ENCODE measurements at places on chromosomes 1 and 21.
A peak's percentile ranks its signal among the peaks of the same experiment; 100 is the strongest.

- no peak for DNase-seq
These were observed 109.3 kb downstream of the PRKAB2 start for GRCh38 chr1:147062956-147063355.

- no peak for DNase-seq
These were observed 40.2 kb downstream of the GPR161 start for GRCh38 chr1:168096296-168097165.

DNA sequence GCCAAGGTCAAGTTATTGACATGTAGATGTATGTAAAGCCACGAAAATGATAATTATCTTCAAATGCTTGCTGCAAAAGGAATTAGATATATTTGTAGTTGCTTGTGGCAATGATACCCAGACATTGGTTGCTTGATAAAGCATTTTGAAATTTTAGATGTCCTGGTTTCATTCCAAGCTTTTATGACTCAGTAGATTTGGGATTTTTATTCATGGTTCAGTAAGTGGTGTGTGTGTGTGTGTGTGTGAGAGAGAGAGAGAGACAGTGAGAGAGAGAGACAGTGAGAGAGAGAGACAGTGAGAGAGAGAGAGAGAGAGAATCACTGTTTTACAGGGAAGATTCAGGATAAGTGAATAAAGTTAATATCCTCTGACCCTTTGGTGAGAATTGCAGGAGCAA lies 498.2 kb upstream of the C1orf87 start:
- DNase-seq, result no peak

GRCh38 chr1:155858800-155859233 lies 550 bp upstream of the SYT11 start:
- no peak for DNase-seq

- no peak for DNase-seq
These were observed 108.6 kb downstream of the GPR52 start for GRCh38 chr1:174556392-174556791.

GRCh38 chr1:175572932-175573868 lies 170.2 kb downstream of the TNR start:
- DNase-seq, result peak; percentile 52

DNA sequence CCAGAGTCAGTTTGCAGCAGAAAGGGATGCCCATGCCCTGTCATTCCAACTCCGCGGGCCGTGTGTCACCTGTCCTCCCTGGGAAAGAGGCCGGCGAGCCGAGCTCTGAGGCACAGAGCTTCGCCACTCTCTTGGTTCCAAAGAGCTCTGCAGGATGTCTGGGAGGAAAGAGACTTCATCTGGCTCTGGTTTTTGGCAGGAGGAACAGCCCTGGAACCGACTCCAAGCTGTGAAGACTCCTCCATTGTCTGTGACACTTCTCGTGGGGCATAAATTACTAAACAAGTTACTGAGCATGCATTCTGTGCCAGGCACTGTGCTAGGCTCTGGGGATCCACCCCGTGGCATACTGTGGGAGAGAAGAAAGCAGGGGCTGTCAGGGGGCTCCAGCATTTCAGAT lies 3.9 kb upstream of the FAM151A start:
- DNase-seq, result no peak

GRCh38 chr1:150576794-150577556 lies 2.4 kb downstream of the MCL1 start:
- DNase-seq, result no peak

DNA sequence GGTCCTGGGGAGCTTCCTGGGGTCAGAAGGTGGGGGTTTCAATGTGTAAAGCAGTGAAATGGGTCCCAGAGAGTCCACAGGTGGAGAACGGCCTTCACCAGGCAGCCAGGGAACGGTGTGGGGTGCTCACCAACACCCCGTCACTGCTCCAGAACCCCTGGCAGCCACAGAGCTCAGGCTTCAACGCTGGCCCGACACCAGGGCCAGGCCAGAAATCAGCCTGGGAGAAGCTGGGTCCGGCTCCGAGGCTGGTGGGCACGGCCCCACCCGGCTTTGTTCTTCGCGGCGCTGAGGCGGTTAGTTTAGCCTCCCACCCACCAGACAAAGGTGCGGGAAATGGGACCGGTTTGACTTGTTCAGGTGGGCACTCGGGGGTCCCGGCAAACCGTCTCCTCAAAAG lies 24.8 kb upstream of the C1orf159 start:
- no peak for DNase-seq

- no peak for DNase-seq
These were observed 1.9 kb upstream of the DENND2D start for GRCh38 chr1:111202366-111202706.

DNA sequence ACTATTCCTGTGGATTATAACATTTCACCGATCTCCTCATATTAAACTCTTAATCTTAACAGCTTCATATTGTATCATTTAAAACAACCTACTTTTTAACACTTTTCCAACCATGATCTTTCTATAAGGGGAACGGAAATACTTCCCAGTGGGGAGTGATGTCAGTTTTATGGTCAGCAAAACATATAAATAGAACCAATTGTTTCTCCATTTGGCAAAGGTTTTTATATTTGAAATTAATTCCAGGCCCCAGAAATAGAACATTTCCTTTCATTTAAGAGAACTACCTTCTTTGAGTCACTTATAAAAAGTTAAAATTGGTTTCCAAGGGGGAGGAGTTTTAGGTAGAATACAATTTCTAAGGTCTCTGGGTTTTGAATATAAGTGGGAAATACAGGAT lies 189.6 kb downstream of the TGFBR3 start:
- DNase-seq, result no peak

DNA sequence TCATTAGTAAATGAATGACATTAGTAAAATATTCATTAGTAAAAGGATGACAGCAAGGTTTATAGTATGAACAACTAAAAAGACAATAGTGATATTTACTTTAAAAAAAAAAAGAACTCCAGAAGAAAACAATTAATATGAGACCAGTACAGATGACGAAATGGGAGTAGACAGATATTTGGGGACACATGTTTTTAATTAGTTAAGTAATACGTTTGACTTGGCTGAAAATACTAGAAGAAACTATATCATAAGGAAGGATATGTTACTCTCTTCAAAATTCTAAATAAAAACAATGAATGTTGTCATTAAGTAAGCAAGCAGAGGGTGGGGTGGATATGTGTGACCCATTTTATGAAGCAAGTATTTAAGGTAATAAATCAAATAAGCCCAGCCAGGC lies 61.9 kb downstream of the GPATCH2 start:
- DNase-seq, result no peak

DNA sequence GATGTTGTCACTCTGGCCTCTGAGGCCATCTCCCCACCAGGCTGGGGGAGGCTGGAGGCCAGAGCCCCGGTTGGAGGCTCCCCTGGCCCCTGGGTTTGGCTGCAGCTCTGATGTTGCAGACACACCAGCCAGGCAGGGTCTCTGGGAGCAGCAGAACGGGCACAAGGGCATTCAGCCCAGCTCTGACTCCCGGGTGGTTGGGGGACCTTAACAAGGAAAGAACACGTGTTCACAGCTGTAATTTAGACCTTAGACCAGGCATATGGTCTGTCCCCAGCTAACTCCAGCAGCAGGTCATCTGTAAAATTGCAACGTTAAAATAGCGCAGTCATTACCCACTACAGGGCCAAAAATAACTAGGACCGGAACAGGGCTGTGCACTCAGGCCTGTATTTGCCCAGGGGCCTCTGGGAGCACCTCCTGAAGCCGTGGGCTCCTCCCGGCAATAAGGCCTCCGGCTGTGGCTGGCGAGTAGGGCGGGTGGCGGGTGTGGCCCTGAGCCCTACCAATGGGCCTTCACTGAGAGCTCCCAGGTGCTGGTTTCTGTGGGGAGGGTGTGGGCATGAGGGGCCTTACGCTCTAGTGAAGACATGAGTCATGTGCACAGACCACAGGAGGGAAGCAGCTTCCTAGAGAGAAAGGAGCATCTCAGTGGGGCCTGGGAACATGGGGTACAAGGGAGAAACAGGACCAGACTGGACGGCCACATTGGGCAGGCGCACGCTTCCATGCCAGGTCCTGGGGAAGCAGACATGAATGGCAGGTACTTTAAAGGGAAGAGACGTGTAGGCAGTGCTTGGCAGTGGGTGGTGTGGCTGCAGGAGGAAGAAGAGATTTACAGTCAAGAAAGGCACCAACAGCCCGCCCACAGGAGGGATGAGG lies 6.1 kb downstream of the LDLRAP1 start:
- no peak for DNase-seq

DNA sequence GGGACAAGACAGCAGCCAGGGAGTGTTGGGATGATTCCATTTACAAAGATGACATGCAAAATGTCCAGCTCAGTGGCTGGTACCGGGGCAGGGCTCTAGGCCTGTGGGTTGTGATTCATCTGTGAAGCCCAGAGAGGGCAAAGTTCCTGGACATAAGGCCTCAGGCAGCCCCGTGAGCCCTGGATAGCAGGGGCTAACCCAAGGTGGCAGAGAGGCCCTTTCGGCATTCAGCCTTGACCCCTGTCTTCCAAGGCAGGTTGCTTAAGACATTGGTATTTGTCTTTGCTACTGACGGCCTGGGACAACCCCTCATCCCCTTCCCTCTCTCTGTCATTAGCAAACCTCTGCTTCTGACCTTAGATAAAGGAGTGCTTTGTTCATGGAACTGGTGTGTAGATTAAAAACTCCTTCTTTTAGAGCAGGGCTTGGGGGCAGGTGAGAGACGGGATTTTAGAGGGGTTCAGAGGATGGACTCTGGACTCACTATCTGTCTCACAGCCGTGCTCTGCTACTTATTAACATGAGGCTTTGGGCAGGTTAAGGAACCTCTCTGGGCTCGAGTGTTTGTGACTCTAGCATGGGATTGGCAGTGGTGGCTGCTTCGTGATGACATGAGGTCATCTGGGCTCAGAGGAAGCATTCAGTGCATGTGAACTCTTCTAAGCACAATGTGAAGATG lies 36.3 kb downstream of the TMEM51 start:
- DNase-seq, result no peak

Data from amygdala (tissue), 56 donors.